ENCODE measurements at places on chromosomes 1 and 21.

GRCh38 chr1:18324246-18324645 is 156.5 kb upstream of the KLHDC7A start:
- DNase-seq: no peak

- DNase-seq: no peak
These were observed 160.2 kb downstream of the HIVEP3 start for GRCh38 chr1:41758500-41758899.

DNA sequence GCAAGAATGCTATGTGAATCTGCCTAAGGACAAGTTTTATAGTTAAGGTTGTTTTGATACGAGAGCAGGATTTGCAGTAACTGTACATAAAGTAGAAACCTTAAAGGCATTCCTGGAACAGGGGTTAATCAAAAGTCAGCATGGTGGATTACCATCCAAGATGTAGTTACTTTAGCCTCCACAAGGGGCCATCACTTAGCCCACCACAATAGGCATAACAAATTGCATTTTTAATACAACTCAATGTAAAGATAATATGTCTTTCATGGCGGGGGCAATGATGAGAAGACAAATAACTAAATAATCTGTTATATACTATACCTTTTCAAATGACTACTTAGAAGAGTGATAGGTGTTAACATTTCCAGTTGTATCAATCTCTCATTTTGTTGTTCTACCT is 611.2 kb upstream of the ADGRL4 start:
- no peak for DNase-seq

- no peak for DNase-seq
These were observed 97.1 kb upstream of the SLFNL1 start for GRCh38 chr1:41118645-41119044.

DNA sequence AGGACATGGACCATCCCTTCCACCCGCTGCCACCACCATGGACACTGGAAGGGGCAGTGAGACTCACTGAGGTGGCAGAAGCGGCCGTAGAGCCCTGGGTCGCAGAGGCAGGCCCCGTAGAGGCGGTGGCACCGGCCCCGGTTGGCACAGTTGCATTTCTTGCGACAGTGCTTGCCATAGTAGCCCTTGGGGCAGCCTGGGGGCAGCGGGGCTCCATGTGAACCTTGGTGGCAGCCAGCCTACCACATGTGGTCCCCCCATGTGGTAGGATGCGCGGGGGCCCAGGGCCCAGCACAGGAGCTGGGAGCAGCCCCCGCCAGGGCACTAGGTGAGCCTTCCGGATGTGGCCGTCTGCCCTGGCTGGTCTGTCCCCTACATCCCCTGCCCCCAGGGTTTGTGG is 51.6 kb downstream of the ARHGEF16 start:
- no peak for DNase-seq

DNA sequence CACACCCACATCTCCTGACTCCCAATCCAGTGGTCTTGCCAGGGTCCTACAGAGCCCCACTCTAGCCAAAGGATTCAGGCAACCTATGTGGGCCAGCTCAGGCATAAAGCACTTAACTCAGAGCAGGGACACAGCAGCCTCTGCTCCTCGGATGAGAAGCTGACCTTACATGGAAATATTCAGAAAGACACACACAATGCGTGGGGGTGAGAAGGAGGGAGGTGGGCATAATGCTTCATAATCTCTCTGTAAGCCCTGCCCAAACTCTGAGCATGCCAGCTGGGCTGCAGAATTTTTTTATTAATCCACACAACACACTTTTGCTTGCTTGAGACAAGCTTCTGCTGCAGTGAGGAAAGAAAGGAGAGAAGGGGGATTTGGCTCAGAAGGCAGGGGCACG is 21.6 kb downstream of the KCND3 start:
- no peak for DNase-seq

DNA sequence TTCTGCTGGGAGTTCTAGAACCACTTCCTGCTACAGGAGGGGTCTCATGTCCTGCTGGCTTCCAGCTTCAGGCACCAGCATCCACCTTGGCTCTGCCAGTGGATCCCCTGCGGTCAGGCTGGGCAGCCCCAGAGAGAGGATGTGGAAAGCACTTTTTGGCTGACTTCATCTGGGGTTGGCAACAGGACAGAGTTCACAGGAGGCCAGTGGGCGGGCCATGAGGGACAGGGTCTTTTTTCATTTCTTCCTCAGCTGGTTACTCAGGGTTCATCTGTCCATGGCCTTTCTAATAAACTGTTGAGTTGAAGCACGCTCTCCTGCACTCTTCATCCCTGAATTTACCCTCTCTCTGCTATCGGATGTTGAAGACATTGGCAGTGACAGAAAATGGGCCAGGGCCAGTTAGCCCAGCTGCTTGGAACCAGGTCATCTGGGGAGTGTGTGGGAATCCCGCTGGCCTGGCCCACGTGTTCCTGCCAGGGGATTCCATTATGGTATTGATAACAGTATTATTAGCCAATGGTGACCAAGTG is 45.2 kb downstream of the RPS6KA1 start:
- DNase-seq: no peak

- DNase-seq: no peak
These were observed 7.2 kb downstream of the VANGL1 start for GRCh38 chr1:115648717-115649691.

GRCh38 chr21:39188521-39189139 is 5.4 kb upstream of the PSMG1 start:
- DNase-seq: no peak

GRCh38 chr1:231571904-231572303 is 43.4 kb downstream of the TSNAX start:
- no peak for DNase-seq

- DNase-seq: no peak
These were observed 111.8 kb upstream of the JUN start for GRCh38 chr1:58895559-58896145.

GRCh38 chr1:202204065-202204464 is 10.5 kb downstream of the LGR6 start:
- no peak for DNase-seq

- no peak for DNase-seq
These were observed 7.3 kb upstream of the ADAM15 start for GRCh38 chr1:155043793-155044192.

DNA sequence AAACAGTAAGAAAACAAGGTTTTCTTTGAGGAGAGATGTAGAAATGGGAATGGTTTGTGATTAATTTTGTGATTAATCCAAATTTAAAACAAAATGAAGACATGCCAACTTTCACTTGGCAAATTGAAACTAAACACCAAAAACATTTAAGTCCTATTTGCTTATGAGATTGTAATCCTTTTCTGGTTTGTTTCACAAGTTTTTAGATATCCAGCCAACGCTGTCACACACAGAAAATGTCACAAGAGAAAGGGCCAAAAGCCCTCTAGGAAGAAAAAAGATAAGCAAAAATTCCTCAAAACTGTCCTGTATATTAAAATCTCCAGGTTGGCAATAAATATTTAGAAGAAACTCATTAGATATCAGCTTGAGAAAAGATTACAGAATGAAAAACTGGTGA is 2.5 kb downstream of the USH2A start:
- DNase-seq: no peak

DNA sequence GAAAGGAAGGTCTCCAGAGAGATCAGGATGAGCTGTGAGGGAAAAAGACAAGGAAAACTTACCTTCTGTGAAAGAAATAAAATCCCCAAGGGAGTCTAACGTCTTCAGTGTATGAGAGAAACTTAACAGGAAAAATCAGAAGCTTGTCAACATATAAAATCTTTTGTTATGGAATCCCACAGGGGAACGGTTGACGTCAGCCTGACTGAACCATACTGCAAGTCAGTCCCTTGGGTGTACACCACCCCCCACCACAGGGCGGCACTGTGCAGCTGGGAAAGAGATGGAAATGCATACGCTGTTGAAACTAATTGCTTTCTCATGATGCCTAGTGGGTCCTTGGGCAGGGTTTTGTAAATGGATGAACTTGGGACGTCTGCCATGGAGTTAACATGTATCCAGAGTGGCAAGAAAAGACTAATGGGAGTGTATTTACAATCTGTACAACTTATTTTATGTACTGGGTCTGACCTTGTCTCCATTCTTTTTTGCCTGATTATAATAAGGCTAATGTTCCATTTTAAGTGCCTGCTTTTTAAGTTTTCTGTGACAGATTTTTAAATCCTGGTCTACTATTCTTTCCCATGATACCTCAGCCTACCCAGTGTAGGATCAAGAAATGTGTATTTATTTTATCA is 22.7 kb downstream of the UTP25 start:
- DNase-seq: no peak

- DNase-seq: no peak
These were observed 148.4 kb downstream of the TLR5 start for GRCh38 chr1:222994511-222995235.

DNA sequence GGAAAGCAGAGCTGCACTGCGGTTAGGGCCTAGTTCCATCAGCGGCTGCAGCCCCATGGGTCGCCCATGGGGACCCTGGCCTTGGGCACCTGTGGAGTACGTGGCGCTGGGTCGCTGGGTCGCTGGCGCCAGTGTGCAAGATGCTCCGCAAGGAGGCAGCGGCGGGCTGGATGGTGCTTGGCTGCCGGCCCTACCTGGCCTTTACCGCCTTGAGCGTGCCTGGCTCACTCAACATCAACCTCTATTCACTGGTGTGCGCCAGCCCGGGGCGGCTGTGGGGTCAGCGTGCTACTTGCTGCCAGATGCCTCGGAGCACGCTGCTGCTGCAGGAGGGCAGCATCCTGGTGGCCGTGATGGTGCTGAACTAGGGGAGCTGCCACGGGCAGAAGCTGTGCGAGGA is 85.1 kb upstream of the RHOU start:
- DNase-seq: no peak

DNA sequence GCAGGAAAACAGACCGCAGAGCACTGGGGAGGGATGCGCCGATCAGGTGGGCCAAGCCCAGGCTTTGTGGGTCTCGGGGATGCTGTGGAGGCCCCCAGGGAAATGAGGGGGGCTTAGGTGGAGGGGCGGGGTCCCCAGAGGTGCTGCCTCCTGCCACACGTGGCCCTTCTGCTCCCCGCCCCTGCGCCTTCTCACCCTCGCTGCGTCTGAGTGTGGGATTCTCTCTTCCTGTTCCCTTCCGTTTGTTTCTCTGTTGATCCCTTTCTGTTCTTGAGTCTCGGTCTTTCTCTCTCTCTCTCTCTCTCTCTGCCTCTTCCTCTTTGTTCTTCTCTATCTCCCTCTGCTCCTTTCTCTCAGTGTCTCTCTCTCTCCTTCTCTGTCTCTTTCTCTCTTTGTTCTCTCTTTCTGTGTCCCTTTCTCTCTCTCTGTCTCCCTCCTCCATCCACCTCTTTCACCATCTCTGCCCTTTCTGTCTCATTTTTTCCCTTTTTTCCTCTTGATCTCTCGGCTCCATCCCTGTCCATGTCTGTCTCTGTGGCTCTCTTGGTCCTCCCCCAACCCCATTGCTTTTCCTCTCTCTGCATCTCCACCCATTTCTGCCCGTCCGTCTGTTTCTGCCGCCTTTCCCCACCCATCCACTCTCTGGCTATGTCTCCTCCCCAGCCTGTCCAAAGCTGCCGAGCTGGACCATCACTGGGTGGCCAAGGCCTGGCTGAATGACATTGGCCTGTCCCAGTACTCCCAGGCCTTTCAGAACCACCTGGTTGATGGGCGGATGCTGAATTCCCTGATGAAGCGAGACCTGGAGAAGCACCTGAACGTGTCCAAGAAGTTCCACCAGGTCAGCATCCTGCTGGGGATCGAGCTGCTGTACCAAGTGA is 52.4 kb upstream of the TMEM51 start:
- DNase-seq: no peak

- DNase-seq: no peak
These were observed 63.5 kb downstream of the SKI start for GRCh38 chr1:2291577-2291976.

- no peak for DNase-seq
These were observed 14.3 kb downstream of the RRP15 start for GRCh38 chr1:218299416-218299815.

- DNase-seq: no peak
These were observed 4.9 kb upstream of the MAPKAPK2 start for GRCh38 chr1:206679738-206680211.

GRCh38 chr1:170262276-170262939 is 116.6 kb downstream of the NTMT2 start:
- DNase-seq: no peak

GRCh38 chr1:39666772-39667171 is 5.1 kb downstream of the NT5C1A start:
- peak; percentile 15 for DNase-seq

GRCh38 chr21:29075706-29076466 is 2.4 kb upstream of the CCT8 start:
- no peak for DNase-seq

DNA sequence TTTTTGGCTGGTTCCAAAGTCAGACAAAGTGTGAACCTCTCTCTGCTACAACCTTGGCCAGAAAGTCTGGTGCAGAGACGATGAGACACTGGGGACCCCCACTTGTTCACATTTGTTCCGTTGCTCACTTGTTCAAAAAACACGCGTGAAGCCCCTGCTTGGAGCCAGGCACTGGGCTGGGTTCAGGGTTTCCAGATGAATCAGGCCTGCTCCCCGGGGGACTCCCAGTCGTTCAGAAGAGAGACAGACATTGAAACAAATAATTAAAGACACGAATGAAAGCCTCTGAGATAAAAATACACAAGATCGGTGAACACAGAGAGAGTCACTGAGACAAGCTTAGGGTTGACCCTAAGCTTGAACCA is 101.5 kb upstream of the RUNX3 start:
- peak; percentile 55 for DNase-seq

DNA sequence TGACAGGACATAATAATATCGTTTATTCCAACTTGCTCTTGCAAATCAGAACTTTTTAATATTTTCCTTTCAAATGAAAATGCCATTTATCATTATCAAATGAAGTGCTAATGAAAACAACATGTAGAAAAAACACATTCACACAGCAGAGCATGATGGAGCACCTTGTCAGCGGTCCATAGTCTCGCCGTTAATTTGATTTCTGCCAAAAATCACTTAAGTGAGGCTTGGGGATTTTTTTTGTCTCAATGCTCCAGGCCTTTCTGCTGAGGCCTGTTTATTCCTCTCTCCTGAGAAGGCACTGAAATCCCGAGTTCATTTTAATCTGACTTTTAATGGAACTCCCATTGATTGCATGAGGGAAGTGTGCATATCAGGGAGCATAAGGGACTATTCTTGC is 122.5 kb downstream of the ELAVL4 start:
- no peak for DNase-seq

GRCh38 chr21:29870814-29871213 is 69.0 kb downstream of the GRIK1 start:
- DNase-seq: no peak

DNA sequence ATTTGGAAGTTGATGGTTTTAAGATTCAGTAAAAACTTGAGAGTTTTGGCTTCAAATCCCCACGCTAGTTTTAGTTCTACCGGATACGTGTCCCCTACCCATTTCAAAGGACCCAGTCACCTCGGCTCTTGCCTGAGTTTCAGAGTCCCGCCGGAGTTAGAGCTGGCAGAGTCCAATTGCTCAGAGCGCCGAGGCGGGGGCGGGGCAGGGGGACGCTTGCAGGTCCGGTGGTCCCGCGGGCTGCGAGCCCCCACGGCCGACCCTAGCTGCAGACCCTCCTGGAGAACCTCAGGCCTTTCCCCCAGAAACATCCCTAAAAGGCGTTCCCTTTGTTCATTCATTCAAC is 765 bp upstream of the VPS45 start:
- DNase-seq: no peak

Data from activated naive CD8-positive, alpha-beta T cell treated with anti-CD3 and anti-CD28 coated beads, Interleukin-2, amount 50 U/mL, for 16 hours (primary cell).